ENCODE measurements at places on chromosomes 16 and 17.

DNA sequence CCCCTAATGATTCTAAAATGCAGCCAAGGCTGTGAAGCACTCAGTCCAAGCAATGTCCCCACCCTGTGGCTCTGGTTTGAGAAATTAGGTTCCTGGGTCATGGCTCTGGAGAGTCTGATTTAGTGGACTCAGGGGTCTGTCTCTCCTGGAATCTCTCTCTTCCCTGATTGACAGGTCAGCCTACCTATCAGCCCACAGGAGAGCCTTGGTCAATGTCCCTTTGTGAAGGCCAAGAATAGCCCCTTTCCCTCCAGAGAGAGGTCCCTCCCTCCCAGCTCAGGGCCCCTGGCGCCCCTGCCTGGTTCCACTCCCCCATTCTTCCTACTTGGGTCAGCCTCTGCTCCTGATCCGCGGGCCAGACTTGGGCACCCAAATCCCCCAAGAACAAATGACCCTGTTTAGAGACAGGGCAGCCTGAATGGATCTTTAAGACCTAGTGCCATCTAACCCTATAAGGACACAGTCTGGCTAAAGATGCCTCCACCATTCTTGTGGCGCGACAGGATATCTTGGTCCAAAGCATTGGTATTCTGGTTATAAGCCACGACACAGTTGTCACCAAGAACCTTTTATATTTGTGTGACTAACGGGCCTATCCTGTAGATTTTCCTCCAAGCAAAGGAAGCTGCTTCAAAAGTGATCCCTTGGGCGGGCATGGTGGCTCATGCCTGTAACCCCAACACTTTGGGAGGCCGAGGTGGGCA is 38.3 kb upstream of the PRSS54 start:
- DNase-seq: no peak

DNA sequence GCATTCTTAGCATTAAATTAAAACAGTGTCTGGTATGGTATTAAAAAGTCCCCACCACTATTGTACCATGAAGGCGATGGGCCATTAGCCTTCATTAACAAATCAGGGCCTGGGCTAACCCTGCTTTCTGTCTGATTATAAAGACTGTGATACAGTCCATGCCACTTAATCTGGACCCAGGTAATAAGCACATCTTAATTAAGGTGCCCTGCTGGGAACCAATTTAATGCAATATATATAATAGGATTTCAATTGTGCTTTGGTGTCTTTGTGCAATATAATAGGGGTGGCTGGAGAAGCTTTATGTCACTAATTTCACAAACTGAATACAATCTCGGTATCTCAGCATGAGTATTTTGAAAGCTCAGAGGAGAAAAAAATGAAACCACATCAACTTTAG is 64.4 kb upstream of the CDH8 start:
- no peak for DNase-seq

DNA sequence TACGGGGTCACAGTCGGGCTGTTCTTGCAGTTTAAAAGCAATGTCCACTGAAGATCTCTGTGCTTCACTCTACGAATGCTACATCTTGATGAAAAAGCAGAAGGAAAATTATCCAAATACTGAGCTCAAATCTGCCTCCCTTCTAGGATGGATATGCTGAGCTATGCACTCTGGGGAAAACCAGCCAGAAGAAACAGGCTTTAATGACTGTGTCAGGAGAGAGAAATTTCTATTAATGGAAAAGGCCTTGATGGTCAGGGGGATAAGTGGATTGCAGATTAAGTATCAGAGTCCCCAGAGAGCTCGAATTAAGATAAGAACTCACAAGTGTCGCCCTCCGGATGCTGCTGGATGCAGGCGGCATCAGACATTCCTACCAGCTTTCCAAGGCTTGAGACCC is 39.6 kb upstream of the RCVRN start:
- no peak for DNase-seq

DNA sequence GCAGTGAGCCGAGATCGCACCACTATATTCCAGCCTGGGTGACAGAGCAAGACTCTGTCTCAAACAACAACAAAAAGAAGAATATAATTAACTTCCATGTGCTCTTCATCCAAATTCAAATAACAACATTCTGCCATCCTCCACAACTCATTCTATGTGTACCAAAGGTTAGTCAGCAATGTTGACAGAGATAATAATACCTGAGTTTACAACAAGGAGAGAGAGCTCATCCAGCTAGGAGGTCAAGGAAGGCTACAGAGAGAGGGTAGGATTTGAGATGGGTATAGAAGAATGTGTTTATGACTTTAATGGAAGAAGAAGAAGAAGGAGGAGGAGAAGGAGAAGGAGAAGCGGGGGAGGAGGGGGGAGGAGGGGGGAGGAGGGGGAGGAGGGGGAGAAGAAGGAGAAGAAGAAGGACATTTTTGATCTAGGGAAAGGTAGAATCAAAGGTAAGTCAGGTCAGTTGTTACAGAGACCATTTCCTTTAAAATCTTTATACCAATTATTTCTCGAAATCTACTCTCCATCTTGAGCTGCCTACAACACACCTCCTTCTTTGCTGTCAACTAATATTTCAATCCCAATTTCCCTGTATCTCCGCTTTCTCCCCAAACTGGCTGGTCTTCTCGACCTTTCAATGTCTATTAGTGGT is 10.1 kb upstream of the HSF5 start:
- no peak for DNase-seq

DNA sequence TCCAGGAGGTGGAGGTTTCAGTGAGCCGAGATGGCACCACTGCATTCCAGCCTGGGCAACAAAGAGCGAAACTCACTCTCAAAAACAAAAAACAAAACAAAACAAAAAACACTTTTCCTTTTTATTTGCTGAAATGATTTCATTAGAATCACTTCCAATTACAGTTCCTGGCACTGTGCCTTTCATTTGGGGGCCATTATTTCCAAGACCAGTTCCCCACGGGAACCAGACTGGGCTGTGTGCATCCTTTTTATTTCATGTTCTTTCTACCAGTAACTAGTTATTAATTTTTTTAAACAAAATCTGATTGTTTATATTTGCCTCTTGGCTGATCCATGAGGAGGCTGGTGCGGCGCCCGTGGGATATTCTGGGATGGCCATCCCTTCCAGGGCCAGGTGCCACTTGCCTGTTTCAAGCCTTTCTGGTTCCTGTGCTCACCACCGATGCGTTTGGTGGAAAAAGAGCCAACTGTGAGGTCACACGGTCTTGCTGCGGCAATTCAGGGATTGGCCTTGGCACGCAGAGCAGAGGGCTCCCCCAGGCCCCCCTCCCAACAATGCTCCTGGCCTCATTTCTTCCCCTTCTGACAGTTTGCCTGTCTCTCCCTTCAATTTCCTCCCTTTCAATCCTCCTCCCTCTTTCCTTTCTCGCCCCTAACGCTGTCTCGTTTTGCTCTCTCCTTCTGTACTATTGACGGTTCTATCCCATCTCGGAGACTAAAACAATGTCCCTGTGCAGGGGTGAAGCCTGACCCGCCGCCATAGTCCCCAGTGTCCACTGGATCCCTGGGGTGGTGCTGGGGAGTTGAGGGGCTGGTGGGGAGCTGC is 13.4 kb downstream of the UBALD1 start:
- no peak for DNase-seq

GRCh38 chr17:50165867-50166517 is at the start of gene SGCA:
SGCA (plus strand) TSS chr17:50166005; CDS start chr17:50166041, 36 bp downstream.
- no peak for DNase-seq

GRCh38 chr16:86377251-86378022 is 132.9 kb upstream of the FOXF1 start:
- DNase-seq: no peak

DNA sequence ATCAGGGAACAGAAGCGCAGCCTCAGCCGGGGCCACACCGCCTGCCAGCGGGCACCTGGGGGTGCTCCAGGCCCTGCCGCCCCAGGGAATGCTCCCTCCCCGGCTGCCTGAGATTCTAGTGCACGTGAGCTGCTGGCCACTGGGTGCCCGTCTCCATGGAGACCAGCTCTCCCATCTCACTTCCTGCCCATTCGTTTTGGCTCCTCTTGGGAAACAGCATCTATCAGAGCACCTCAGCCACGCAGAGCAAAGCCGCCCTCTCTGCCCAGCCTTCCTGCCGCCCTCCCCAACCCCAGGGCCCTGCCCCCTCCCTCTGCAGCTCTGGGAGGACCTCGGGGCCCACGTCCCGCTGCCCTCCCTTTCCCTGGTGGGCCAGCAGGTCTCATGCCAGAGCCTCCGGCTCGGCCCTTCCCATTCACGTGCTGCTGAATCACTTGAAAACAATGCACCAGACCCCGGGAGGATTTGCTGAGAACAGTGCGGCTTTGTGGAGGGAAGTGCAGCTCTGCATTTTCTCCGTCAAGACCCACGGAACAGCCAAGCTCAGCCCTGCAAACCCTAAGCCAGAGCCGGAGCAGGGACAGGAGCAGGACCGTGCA is 19.4 kb downstream of the CEP295NL start:
- peak; percentile 88 for DNase-seq

DNA sequence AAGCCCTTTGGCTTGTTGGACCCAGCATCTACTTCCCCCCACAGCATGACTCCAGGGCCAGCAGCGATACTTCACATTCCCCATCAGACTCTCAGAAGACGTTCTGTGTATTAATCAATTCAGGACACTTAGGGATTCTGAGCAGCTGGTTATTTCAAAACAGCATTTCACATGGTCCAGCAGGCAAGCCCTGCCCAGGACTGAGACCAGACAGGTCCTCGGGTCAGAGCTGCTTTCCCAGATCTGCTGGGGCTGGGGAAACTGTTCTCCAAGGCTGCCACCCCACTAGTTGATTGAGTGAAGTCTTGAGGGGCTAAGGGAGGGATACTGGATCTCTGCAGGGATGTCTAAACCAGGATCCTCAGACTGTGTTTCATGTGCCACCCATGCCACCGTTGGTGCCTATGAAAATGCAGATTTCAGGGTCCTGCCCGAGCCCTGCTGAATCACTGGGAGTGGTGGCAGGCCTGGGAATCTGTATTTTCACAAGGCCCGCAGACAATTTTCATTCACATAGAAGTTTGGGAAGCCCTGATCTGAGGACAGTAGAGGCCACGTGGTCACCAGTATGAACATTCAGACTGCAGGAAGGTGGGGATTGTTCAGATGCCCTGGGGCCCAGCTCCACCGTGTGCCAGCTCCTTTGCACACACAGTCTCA is 40.6 kb upstream of the CDH5 start:
- DNase-seq: no peak

GRCh38 chr17:63928966-63929695 is 3.0 kb downstream of the CD79B start:
- DNase-seq: no peak

DNA sequence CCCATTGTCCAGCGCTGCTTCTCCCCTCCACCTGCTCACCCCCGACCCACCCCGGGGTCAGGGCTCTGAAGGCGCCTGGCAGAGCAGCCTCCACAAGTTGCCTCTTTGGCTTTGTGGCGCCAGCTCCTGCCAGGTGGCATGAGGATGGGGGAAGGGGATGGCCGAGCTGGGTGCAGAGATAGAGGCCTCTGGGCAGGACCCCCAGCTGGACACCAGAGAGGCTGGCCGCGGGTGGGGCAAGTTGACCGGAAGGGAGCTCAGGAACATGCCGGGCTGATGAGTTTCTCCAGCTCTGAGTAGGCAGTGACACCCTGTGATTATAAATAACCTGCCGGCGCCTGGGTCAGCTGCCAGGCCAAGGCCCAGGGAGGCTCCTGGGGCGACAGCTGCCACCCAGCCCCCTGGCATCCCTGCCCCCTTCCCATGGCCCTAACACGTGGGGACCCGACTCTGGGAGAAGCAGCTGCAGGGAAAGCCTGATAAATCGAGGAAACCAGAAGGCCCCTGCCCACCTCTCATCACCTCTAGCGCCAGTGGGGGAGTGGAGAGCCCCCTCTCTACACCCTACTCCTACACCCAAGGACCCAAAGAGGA is 729 bp downstream of the P2RX5 start:
- DNase-seq: no peak

- DNase-seq: no peak
These were observed 832 bp downstream of the ETV4 start for GRCh38 chr17:43545383-43545632.

DNA sequence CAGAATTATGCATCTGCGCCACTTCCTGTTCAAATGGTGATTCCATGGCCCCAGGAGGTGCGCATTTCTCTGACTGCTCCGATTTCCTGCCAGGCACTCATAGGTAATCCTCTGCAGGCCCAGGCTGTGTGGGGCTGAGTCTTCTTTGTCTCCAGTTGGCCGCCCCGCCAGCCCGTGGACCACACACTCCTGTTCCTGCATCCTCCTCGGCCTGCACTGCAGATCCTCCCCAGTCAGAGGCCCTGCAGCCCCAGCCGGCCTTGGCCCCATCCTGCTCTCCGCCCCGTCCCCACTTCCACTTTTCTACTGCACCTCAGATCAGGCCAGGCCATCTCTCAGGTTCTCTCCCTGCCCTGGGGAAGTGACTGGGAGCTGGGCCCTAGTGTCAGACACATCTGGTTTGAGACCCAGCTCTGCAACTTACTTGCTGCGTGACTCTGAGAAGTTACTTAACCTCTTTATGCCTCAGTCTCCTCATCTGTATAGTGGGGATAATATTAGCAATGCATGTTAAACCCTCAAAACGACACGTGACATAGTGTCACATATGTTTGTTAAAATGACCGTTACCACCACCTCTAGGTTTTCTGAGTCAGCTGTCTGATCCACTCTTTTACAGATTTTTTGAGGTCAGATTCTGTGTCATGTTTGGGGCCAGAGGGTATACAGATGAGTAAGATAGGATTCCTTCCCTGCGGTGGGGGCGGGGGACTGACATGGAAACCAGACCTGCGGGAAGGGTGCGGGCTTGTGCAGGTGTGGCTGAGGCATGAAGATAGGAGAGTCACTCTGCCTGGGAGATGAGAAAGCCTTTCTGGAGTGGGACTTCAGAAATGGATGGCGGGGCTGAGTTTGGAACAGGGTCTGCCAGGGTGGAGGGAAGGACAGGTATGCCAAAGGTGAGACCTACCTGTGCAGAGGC is 12.8 kb downstream of the RAB11FIP4 start:
- DNase-seq: no peak

DNA sequence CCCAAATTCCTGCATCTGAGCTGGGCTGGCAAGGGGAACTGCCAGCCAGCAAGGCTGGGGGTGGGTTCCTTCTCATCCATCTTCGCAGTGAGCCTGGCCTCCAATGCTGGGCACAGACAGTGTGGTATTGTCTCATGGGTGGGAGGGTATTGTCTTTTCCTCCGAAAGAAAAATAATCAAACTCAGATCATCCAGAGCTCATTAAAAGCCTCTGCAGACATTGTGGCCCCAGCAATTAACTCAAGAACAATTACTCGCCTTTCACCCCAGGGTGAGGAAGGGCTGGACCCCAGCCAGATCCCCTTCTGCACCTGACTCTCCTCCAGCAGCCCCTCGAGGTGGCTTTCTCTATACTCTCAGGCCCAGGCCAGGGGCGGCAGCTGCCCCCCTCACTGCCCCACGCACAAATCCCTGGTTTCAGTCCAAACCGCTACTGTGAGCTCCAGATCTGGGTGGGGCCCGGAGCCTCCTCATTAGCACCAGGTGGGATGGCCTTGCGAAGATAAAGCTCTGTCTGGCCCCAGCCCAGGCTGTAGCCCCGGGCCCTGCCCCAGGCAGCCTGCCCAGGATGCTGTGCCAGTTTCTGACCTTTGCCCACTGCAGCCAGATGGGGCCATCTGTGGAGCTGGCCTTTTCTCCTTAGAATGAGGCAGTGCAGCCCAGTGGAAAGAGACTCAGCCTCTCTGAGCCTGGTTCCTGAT is 2.3 kb upstream of the KRT15 start:
- no peak for DNase-seq

GRCh38 chr16:83794860-83795554 is 12.8 kb upstream of the HSBP1 start:
- DNase-seq: no peak

- DNase-seq: no peak
These were observed 2.1 kb downstream of the MYO18A start for GRCh38 chr17:29177871-29178749.
